ENCODE measurements at places on chromosomes 3 and 15.

DNA sequence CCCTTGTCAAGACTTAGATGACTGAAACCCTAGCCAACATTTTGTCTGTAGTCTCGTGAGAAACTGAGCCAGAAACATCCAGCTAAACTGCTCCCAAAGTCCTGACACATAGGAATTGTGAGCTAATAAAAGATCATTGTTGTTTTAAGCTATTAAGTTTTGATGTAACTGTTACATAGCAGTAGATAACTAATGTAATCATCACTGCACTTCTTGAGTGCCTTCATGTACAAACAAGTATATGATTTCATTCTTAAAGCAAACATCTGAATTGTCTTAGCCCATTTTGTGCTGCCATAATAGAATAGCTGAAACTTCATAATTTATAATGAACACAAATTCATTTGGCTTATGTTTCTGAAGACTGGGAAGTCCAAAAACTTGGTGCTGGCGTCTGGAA lies 87.3 kb downstream of the NSUN3 start:
- DNase-seq = no peak

DNA sequence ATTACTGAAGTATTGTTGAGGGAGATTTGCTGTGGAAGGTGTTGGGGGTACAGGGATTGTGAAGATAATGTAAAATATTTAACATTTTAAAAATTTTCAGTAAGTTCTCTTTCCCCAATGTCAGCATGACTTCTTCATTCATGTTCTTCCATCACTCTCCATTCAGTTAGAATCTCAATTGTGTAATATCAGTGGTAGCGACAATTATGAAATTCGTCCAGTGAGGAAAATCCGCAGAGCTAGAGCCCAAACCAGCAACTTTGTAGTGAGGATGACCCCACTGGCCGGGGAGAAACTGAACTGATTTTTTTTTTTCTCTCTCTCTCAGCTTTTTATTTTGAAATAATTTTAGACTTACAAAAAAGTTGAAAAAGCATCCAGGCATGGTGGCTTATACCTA lies 171.7 kb downstream of the PGPEP1L start:
- DNase-seq = no peak

- DNase-seq = no peak
Measured at GRCh38 chr3:41307065-41307464, 107.8 kb downstream of the CTNNB1 start.

DNA sequence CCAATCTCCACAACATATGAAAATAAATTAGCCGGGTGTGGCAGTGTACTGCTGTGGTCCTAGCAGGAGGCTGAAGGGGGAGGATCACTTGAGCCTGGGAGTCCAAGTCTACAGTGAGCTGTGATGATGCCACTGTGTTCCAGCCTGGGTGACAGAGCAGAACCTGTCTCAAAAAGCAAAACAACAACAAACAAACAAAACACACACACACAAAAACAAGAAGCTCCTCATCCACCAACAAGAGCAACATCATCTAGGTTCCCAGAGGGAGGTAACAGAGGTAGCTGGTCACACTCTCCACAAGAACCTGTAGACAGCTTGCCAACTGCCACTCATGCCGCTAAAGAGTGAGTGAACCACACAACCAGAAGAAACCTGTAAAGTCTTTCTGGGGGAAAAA lies 34.8 kb downstream of the PTPN9 start:
- DNase-seq = no peak

GRCh38 chr15:45637141-45637540 lies 2.3 kb downstream of the SQOR start:
- no peak for DNase-seq

DNA sequence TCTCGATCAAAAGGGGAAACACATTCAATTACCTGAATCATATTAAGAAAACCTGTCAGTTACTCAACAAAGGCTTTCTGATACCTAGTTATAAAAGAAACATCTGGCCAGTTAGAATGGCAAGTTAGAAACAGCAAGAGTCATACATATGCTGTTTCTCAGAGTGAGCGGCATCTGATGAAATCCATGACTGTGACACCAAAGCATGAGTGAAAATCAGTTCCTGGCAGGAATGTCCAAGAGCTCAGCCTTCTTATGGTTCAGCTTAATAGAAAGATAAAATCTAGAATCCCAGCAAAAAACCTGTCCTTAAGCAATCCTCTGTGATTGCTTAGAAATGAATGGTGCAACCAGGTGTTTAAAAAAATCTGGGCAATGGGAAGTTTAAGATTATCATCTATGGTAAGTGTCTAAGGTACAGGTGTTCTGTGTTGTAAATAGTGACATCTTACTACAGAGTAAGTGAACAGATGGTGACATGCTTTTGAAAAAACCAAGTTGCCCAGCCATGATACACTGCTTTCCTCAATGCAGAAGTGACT lies 18.8 kb downstream of the B4GALT4 start:
- DNase-seq = peak; percentile 67

- DNase-seq = peak; percentile 52
Measured at GRCh38 chr15:42549032-42549491, 424 bp downstream of the HAUS2 start.

DNA sequence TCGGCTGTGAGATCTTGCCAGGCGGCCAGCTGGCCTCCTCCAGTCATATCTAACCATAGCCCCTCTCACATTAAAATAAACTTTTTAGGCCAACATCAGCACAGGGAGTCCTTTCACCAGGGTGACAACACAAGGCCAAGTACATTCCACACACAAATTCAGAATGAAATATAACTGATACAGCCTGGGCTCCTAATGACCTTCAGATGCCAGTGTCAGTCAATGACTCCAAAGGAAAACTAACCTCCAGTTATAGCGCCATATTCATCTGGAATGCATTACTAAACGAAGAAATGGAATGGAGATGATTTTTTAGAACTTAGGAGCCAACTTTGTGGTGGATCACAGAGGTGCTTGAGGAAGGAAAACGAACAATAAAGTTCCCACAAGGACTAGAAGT lies 205.4 kb downstream of the GREM1 start:
- DNase-seq = no peak

DNA sequence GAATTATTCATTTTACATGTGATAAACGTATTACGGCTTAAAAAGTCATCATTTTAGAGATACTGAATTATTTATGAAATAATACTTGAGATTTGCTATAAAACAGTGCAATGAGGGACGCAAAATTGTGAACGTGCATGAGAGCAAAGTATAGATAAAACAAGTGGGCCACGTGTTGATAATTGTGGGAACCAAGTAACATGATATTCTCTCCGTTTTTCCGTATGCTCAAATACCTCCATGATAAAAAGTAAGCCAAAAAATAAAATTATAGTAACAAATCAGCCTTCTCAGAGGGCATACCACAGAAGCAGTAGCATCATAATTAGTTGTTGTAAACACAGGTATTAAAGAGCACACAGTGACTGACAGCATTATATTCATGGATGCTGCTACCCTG lies 42.6 kb downstream of the SFMBT1 start:
- no peak for DNase-seq

DNA sequence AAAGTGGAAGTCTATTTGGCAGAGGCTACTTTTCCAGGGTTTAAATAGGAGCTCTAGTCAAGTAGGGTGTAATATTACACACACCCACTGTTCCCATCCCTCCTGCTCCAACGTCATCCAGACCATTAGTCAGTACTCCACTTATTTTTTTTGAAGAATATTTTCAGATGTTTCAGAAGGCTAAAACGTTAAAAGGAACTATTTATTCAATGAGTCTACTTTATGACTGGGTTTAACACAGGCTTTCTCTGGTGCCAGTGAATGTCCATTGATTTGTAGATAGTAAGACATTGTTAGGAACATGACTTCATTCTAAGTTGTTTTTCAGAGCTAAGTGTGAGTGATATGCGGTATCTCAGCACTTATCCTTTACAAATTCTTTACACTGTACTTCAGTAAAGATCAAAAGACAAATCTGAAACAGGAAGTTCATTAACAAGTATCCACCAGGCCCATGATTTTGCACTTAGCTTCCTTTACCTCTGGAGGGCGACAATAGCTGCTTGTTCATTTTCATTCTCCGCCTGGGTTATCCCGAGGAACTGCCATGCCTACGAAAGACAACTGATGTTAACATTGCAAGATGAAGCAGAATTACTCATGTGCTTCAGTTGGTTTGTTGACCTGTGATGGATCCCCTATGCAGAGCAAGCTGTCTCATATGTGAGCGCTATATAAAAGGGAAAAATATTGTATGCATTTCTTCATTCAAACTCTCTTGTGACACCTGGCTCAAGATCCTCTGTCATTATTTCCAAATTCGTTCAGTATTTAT lies 158.7 kb downstream of the USP13 start:
- peak; percentile 87 for DNase-seq

GRCh38 chr3:18188491-18188890 lies 236.6 kb downstream of the SATB1 start:
- DNase-seq = no peak

DNA sequence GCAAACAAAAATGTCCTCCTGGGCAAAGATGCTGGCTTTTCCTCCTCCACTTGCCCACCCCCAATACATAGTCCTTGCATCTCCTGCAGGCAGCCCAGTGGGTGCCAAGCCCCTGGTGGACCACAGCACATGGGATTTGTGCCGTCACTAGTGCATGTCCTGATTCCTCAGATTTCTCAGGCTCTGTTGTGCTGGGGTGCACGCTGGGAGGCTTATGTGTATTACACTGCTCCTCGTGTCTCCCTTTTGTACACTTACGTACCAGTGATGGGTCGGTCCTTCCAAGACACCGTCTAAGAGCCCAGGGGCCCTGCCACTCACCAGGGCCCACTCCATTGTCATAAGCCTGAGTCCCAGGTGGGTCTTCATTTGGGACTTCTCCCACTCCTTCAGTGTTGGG lies 70.1 kb downstream of the PLXNA1 start:
- DNase-seq = no peak

All from adipocyte (in vitro differentiated cells).